NCI-H446 (cell line): ENCODE measurements at places on chromosomes 7 and 10.

DNA sequence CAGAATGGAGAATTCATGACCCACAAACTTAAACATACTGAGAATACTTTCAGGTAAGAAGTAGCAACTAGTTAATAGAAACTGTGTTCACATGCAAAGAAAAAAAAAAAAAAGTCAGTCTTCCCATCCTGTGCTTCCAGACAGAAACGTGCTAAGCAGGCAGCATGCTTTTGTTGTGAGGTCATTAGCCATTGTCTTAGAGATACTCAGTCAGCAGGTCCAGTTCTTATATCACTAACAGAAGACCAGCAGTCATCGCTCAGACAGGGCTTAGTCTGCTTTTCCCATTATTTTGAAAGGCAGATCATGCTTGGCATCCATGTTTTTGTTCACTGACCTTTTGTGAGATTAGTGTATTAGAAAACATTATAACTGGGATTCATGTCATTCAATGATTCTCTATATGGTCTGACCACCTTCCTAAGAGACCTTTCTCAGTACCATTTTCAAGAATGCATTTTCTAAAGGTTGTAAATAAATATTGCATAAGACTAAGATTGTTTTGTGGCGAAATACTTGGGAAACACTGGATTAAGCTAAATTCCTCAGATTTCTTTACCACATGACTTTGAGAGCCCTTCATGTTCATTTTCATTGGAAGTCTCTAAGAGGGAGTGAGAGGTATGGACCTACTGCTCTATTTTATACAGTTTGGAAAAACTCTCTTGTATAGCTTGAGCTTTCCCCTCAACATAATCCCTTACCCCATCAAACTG, 45.0 kb upstream of the AGBL3 start:
- no peak for DNase-seq

DNA sequence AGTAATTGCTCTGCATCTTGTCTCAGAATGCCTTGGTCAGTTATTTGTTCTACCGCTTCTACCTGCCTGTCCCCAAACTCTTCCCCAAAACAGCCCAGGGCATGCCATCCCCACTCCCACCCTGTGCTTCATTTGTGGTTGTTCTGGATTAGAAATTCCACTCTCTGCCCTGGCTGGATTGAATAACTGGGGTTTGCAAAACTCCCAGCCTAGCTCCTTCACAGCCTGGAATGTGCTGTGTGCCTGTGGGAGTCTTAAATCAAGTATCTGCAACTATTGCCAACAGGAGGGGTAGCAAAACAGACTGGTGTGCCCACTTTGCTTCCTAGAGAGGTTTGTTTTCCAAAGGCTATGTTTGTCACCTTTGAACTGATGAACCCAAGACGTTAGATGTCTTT, 24.2 kb downstream of the TSPAN15 start:
- no peak for DNase-seq

GRCh38 chr10:12902135-12902572, 99.4 kb downstream of the CCDC3 start:
- peak; percentile 73 for DNase-seq

GRCh38 chr7:148230296-148230695, 360.3 kb upstream of the C7orf33 start:
- peak; percentile 41 for DNase-seq

- DNase-seq: no peak
Observed at GRCh38 chr7:22419488-22419887, 62.5 kb upstream of the RAPGEF5 start.

DNA sequence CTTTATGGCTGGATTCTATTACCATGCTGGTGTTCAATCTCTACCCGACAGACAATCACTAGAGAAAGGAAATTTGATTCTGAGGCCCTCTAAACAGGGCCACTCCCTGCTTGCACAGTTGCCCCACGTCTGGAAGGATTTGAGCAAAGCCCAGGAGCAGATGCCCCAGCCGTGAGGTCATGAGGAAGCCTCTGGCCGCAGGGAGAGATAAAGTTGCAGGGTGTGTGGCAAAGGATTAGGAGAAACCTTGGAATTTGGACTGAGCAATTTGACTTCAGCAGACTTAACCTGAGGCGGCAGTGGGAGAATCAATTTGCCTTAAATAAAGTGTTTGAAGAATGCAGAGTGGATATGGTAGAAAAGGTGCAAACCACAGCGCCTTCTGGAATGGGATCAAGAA, 40.2 kb upstream of the KLF6 start:
- DNase-seq: no peak

DNA sequence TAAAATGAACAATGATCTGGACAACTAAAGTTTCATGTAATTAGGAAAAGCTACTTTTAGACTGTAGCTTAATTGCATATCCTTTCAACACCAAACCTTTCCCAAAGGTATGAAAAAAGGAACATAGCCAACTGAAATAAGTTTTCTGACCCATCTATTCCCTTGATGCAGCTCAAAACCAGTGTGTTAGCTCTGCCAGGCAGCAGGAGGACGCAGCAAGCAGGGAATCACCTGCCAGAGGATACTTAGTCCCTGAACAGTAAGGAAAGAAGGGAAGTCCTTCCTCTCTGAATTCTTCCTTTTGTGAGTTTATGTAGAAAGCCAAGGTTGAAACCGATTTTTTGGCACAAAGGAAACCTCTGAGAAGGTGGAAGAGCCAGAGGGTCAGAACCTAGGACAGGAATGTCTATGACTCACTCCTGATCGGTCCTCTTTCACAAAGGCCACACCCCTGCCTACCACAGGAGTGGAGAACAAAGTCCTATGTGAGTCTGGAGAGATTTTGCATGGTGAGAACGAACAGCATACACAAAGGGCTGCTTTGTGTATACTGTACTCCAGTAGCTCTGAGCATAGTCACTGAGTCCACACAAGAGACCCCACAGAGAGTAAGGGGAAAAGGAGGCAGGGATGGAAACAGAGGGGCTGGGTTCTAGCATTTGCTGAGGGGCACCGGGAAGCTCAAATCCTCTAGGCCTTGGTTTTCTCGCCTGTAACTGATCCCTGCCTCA, 68.8 kb upstream of the GSDME start:
- no peak for DNase-seq

GRCh38 chr7:33781796-33782195, 123.5 kb upstream of the BMPER start:
- no peak for DNase-seq

DNA sequence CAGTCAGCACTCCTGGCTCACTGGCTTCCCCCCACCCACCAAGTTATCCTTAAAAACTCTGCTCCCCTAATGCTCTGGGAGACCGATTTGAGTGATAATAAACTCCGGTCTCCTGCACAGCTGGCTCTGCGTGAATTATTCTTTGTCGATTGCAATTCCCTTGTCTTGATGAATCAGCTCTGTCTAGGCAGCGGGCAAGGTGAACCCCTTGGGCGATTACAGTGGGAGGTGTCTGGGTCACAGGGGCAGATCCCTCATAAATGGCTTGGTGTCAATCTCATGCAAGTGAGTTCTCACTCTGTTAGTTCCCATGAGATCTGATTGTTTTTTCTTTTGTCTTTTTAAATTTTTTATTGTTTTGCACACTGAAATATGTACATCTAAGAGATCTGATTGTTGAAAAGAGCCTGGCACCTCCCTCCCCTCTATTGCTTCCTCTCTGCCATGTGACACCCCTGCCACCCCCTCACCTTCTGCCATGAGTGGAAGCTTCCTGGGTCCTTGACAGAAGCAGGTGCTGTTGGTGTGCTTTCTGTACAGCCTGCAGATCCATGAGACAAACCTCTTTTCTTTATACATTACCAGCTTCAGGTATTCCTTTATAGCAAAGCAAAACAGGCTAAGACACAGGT, 20.5 kb downstream of the OTUD1 start:
- DNase-seq: no peak

GRCh38 chr10:71090330-71090729, 122.0 kb upstream of the UNC5B start:
- no peak for DNase-seq

DNA sequence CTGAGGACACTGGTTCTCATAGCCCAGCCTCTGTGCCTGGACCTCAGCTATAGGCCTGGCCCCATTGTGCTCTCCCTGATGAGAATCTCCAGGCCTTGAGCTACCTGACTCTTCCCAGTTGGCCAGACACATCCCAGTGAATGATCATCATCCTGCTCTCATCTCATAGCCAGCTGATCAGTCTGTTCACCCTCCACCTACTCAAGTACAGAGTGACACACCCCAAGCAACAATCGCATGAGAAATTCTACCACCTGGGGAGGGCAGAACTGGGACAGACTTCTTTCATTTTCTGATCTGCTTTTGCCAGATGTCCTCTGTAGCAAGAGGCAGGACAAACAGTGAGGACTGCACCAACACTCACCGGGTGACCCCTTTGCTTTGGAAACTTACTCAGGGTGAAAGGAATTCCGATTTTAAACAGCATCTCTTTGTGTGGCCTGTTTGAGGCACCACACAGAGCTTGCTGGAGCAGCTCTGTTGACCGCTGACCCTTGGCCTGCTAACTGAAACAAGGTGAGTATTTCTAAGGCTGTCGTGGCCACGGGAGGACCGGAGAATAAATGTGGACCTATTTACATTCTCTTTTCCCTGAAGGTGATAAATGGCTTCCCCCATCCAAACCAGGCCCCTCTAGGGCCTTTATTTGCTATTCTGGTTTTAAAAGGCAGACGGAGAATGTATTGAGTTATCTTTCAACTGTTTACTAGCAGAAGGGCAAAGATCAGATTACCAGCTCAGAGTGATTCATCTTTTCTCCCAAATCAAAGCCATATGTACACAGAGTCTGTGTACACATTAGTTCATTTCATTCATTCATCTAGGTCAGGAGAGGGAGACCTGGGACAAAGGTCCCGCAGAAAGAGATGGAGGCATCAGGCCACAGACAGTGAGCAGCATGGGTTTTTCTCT, 181.4 kb upstream of the TNS3 start:
- no peak for DNase-seq

GRCh38 chr10:30412901-30413300, 21.1 kb upstream of the MAP3K8 start:
- DNase-seq: no peak

- DNase-seq: no peak
Observed at GRCh38 chr10:49183596-49184542, 4.3 kb downstream of the TMEM273 start.

DNA sequence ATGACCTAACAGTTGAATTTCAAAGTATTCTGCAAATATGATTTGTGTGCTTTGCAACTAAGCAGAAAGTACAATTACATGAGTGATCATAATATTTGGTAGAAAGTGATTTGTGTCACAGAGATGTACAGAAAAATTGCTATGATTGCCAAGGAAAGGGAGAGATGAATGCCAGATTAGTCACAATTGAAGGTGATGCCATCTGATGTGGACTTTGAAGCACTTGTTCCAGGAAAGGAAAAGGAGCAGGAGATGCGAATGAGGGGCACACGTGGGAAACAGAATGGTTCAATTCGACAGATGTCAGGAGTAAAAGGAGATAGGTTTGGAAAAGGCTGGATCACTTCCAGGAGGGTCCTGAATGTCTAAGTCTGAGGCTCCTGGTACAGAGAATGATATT, 153.1 kb upstream of the LAMB4 start:
- DNase-seq: no peak

DNA sequence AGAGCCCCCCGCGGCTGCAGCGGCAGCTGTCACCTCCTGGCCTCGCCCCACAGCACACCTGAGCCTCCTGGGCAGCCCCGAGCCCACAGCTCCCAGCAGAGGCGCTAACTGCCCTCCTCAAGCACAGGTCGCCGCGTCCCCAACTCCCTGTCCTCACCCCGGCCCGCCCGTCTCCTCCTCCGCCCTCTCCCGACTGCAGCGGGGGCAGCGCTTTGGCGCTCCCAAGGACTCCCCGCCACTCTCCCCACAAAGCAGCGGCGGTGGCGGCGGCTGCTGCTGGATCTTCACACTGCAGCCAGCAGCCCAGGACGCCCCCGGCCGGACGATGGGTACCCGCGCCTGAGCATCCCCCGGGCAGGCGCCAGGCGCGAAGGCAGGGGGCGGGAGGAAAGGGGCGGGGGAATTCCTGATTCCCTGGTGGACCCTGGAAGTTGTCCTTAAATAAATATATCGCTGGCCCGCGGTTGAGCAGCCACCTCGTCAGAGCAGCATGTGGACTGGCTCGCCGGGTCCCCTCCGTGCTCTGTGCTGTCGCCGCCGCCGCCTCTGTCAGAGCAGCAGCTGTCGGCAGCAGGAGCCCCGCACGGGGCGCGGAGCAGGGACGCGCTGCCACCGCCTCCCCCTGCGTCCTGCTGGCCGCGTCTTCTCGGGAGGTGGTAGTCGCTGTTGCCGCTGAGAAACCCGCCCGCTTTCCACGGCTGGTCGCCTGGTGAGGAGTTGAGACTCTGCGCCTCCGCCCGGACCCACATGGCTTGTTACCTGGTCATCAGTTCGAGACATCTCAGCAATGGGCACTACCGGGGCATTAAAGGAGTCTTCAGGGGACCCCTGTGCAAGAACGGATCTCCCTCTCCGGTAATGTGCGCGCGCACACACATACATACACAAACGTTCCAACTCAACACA, at the start of gene ZNF804B:
TSS of gene ZNF804B (plus strand) at position 471 of the 906 bp plus-strand sequence. CDS start at position 748, 277 bp downstream.
- DNase-seq: no peak

DNA sequence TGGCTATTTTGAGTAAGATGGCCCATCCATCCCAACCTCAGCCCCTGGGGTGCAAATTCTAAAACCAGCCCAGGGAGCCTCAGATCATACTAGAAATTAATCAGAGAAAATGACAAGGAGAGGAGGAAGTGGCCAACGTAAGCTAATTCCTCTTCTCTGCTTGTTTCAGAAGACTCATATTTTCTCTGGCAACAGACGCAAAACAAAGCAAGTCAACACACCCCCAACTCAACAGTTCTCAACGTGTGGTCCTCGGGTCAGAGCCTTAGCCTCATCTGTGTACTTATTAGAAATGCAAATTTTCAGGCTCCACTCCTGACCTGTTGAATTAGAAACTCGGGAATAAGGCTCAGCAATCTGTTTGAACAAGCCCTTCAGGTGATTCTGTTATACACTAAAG, 413.9 kb upstream of the AUTS2 start:
- no peak for DNase-seq

GRCh38 chr10:47362199-47362598, 14.0 kb downstream of the RBP3 start:
- no peak for DNase-seq

DNA sequence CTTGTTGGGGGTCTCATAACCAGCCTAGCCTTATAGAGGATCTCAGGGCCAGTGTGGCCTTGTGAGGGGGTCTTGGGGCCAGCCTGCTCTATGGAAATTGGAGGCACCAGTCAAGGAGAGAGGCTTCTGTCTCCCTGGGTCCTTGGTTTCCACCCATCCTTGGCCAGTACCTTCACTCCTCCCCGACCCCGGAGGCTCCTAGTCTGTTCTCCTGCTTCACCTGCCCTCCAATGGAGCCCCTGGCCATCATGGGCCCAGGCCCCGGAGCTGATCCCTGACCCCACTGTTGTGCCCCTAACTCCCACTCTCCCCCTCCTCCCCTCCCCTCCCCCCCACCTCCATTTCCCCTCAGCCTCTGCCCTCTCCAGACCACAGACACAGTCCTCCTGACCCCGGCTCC, 29.7 kb downstream of the RASGEF1A start:
- no peak for DNase-seq
